ENCODE measurements at places on chromosomes 7 and 10.

GRCh38 chr10:81548160-81548559 lies 326.8 kb upstream of the NRG3 start:
- no peaks in the 10 kb centered on the region for H3K27me3 ChIP-seq
- H3K4me3 ChIP-seq: no peak overlapping the region
- no peaks in the 10 kb centered on the region for H3K4me1 ChIP-seq
- DNase-seq: no peak

GRCh38 chr7:26593393-26593792 lies 271.0 kb downstream of the SKAP2 start:
- no peaks in the 10 kb centered on the region for H3K4me1 ChIP-seq
- no peak overlapping the region for H3K27ac ChIP-seq
- H3K27me3 ChIP-seq: no peaks in the 10 kb centered on the region
- no peak for DNase-seq
- H3K36me3 ChIP-seq: no peaks in the 10 kb centered on the region
- H3K4me3 ChIP-seq: no peak overlapping the region

DNA sequence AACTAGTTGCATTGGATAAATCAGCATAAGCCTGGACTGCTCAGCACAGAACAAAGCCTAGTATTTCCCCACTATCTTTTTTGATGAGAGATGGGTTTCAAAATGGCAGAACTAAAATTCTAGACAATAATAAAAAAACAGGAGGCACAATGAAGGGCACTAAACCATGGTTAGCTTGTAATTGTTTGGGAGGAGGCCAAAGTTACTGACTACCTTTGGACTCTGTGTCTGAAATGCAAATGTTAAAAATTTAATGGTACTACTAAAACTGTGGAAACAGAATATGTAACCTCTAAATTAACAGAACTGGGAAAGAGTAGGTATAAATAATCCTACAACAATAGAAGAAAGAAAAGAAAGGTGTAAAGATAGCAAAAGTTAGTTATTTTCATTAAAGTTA lies 13.0 kb downstream of the ADAM12 start:
- DNase-seq: no peak
- no peaks in the 10 kb centered on the region for H3K4me1 ChIP-seq
- no peak overlapping the region for H3K4me3 ChIP-seq
- H3K27me3 ChIP-seq: no peaks in the 10 kb centered on the region
- H3K27ac ChIP-seq: no peak overlapping the region
- H3K36me3 ChIP-seq: no peaks in the 10 kb centered on the region

DNA sequence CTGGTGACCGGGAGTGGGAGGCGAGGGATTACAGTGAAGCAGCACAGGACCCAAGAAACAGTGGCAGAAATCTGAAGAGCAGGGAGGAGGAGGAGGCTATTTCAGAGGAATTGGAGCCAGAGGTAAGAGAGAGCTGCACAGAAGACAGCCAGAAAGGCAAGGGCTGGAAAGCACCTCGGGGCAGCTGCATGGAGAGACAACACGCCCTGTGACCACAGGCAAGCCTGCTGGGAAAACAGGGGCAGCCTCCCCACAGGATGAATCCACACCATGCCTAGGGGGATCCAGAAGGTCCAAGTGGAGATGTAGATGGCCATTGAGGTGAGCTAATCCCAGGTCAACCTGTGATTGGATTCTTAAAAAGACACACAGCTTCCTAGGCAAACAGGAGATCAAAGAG lies 118.8 kb downstream of the CLEC2L start:
- no peak for DNase-seq
- H3K4me3 ChIP-seq: no peak overlapping the region
- no peak overlapping the region for H3K27ac ChIP-seq
- no peaks in the 10 kb centered on the region for H3K36me3 ChIP-seq
- H3K27me3 ChIP-seq: no peaks in the 10 kb centered on the region
- H3K4me1 ChIP-seq: no peaks in the 10 kb centered on the region

GRCh38 chr7:95875519-95875918 lies 103.2 kb downstream of the DYNC1I1 start:
- H3K27me3 ChIP-seq: no peaks in the 10 kb centered on the region
- H3K4me1 ChIP-seq: no peaks in the 10 kb centered on the region
- H3K4me3 ChIP-seq: no peak overlapping the region
- DNase-seq: no peak
- H3K27ac ChIP-seq: no peak overlapping the region

GRCh38 chr7:116342125-116342524 lies 131.8 kb downstream of the TES start:
- H3K4me1 ChIP-seq: no peaks in the 10 kb centered on the region
- H3K27ac ChIP-seq: no peak overlapping the region
- no peak overlapping the region for H3K4me3 ChIP-seq
- no peak for DNase-seq
- H3K27me3 ChIP-seq: no peaks in the 10 kb centered on the region

GRCh38 chr10:13223241-13223640 lies 10.9 kb downstream of the UCMA start:
- no peaks in the 10 kb centered on the region for H3K36me3 ChIP-seq
- no peaks in the 10 kb centered on the region for H3K27me3 ChIP-seq
- H3K27ac ChIP-seq: no peak overlapping the region
- H3K4me1 ChIP-seq: no peaks in the 10 kb centered on the region

DNA sequence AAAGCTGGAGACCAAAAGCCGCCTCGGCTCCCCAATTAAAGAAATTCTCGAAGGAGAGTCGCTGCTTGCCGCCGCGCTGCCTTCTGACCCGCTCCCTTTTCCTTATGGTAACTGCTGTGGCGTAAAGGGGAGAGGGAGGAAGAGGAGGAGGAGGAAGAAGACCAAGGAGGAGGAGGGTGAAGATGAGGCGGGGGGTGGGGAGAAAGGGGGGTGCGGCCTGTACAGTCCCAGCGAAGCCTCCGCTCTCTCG lies 388 bp downstream of the CNOT4 start:
- peak overlapping the region; percentile 91 for H3K4me3 ChIP-seq
- peak overlapping the region; percentile 96 for H3K27ac ChIP-seq
- no peaks in the 10 kb centered on the region for H3K36me3 ChIP-seq
- peaks cover 10% of the 10 kb centered on the region for H3K4me1 ChIP-seq
- no peaks in the 10 kb centered on the region for H3K27me3 ChIP-seq
- no peak for DNase-seq

- H3K36me3 ChIP-seq: no peaks in the 10 kb centered on the region
- H3K4me1 ChIP-seq: no peaks in the 10 kb centered on the region
- H3K27me3 ChIP-seq: no peaks in the 10 kb centered on the region
- DNase-seq: no peak
- no peak overlapping the region for H3K27ac ChIP-seq
Measured at GRCh38 chr10:105024184-105024583, 383.1 kb downstream of the SORCS3 start.

- DNase-seq: no peak
- H3K4me1 ChIP-seq: no peaks in the 10 kb centered on the region
- no peaks in the 10 kb centered on the region for H3K36me3 ChIP-seq
- no peak overlapping the region for H3K4me3 ChIP-seq
Measured at GRCh38 chr10:76328348-76328747, 896.9 kb downstream of the LRMDA start.

DNA sequence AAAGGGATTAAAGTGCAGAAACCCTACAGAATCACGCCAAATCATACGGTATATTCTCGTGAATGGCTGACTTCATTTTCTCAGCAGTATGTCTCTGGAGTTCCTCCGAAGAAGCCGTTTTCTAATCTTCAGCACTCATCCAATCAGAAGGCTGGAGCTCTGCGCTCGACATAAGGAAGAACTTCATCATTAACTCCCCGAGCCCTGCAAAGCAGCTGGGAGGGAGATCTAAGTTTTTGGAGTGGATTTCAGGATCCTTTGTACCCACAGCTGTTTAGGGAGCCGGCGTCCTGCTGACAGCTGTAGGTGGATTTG lies 40.7 kb upstream of the SDK1 start:
- DNase-seq: no peak
- H3K27me3 ChIP-seq: peaks cover 4% of the 10 kb centered on the region
- H3K27ac ChIP-seq: no peak overlapping the region
- H3K36me3 ChIP-seq: no peaks in the 10 kb centered on the region

DNA sequence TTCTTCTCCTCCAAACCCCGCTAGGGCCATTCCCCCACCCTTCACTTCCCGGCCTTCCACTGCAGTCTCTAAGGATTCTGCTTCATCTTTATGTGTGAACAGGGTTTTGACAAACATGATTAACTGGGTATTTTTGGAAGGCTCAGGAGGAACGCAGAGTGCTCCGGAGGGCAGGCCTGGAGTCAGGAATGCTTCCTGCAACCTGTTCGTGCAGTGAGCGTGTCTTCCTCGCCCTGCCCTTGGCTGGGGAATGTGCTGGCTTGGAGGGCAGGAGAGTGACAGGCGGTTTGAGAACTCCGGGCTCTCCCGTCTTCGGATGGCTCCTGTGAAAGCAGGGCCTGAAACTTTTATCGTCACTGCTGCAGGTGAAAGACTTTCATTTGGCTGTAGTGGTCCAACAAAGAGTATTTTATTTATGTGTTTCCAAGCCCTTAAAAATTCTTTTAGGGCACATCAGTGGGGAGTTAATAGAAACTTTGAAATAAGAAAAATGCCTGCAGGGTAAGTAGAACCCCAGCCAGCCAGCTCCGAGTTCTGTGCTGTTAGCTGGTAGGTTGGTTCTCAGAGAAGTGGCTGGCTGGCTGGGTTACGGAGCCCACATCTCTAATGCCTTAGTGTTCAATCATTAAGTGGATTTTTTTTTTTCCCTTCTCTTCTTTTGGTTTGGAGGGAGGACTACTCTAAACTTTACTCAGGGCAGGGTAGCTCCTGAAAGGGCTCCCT lies 51.0 kb downstream of the TCF7L2 start:
- H3K4me3 ChIP-seq: no peak overlapping the region
- no peaks in the 10 kb centered on the region for H3K36me3 ChIP-seq
- no peaks in the 10 kb centered on the region for H3K27me3 ChIP-seq
- H3K4me1 ChIP-seq: peaks cover 2% of the 10 kb centered on the region
- no peak for DNase-seq

DNA sequence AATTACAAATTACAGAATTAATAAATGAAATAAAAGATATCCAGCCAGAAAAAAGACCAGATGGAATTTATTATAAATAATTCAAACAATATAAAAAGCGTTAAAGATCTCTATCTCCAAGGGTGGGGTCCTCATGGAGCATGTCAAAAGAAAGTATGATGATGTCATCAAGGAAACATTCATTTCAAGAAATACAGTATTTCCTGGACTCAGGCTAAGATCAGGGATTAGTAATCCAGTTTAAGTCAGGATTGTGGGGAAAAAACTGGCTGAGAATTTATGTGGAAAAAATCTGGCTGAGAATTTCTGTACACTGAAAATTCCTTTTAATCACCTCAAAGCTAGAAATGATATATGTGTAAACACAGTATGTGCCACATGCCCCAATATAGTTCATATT lies 1075.3 kb downstream of the XPNPEP1 start:
- H3K4me3 ChIP-seq: no peak overlapping the region
- no peaks in the 10 kb centered on the region for H3K36me3 ChIP-seq
- H3K4me1 ChIP-seq: no peaks in the 10 kb centered on the region
- no peak overlapping the region for H3K27ac ChIP-seq
- no peak for DNase-seq

- H3K4me3 ChIP-seq: no peak overlapping the region
- no peak for DNase-seq
- no peaks in the 10 kb centered on the region for H3K4me1 ChIP-seq
- H3K27ac ChIP-seq: no peak overlapping the region
Measured at GRCh38 chr7:69434398-69434815, 163.9 kb upstream of the AUTS2 start.

- no peaks in the 10 kb centered on the region for H3K4me1 ChIP-seq
- DNase-seq: no peak
- no peak overlapping the region for H3K27ac ChIP-seq
Measured at GRCh38 chr10:104941662-104942061, 300.6 kb downstream of the SORCS3 start.

DNA sequence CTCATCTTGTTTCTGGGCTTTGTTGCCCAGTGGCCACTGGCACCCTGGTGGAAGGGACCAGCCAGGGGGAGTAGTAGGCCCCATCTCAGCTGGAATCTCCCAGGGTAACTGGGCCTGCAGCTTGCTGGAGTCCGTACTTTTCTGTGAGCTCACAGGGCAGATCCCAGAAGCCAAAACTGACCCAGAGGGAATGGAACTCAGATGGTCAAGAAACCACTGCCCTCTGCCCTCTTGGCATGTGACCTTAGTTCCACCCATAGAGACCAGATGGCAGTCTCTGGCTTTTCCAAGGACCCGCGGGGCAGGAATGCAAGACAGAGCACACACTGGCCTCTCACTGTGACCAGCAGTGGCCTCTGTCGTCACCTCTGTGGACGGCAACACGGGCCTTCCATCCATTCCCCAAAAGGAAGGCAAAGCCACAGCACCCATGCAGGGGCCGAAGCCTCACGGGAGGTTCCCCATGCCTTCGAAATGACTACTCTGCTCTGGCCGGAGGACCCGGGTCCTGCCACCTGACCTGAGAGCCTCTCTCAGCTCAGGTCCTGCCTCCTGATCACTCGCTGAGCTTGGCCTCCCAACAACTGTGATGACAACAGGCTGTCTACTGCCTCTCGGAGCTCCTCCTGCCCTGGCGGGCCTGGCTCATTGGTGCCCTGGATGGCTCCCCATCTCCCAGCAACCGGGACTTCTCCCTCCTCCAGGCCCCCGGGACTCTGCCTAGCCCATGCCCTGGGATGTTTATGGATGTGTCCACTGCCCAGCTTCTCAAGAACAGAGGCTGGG lies 29.9 kb downstream of the MYL10 start:
- no peaks in the 10 kb centered on the region for H3K4me1 ChIP-seq
- DNase-seq: no peak
- H3K4me3 ChIP-seq: no peak overlapping the region
- H3K27ac ChIP-seq: no peak overlapping the region

GRCh38 chr10:42477170-42477569 lies 161.2 kb downstream of the ZNF33B start:
- DNase-seq: no peak
- H3K27me3 ChIP-seq: no peaks in the 10 kb centered on the region
- no peak overlapping the region for H3K4me3 ChIP-seq

DNA sequence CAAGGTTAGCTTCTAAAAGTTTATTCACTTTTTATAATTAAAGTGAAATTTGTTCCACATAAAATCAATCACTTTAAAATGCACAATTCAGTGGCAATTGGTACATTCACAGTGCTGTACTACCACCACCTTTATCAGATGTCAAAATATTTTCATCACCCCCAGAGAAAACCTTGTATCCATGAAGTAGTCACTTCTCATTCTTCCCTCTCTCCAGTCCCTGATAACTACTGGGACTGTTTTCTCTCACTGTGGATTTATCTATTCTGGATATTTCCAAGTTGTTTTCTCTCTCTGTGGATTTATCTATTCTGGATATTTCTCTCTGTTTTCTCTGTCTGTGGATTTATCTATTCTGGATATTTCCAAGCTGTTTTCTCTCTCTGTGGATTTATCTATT lies 435.4 kb upstream of the CNTNAP2 start:
- no peaks in the 10 kb centered on the region for H3K36me3 ChIP-seq
- no peak for DNase-seq
- no peaks in the 10 kb centered on the region for H3K4me1 ChIP-seq
- no peak overlapping the region for H3K4me3 ChIP-seq
- no peaks in the 10 kb centered on the region for H3K27me3 ChIP-seq

All from effector memory CD4-positive, alpha-beta T cell (primary cell).